ENCODE measurements at places on chromosomes 3 and 15. TPM values are rescaled to one million over a fixed set of nuclear protein-coding genes. Genes with fewer than 3 reads are reported as not detected.

Gene LIPC
- total RNA-seq, result 13.8 TPM

DNA sequence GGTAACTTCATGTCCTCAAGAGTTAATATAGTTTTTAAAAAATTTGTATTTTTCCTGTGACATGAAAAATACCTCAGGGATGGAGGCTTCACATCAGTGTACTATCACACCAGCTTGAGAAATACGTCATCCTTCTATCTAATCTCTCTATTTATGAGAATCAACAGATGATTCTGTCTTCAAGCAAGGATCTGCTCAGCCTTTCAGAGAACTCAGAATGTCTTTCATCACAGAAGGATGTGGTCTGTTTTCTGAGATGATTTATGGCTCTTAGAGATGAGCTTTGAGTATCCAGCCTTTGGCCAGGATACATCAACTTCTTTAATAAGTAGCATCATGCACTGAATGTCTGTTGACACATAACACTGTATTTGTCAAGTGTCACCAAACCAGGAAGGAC, 193.9 kb downstream of the DTWD1 start:
- H3K4me3 ChIP-seq, result no peak overlapping the region
- H3K27me3 ChIP-seq, result no peaks in the 10 kb centered on the region
- H3K27ac ChIP-seq, result no peak overlapping the region

- no peaks in the 10 kb centered on the region for H3K36me3 ChIP-seq
- H3K27me3 ChIP-seq, result no peaks in the 10 kb centered on the region
- H3K4me3 ChIP-seq, result peak overlapping the region; percentile 17
- H3K27ac ChIP-seq, result peak overlapping the region; percentile 73
Measured at GRCh38 chr3:42159147-42159546, 68.0 kb downstream of the TRAK1 start.

DNA sequence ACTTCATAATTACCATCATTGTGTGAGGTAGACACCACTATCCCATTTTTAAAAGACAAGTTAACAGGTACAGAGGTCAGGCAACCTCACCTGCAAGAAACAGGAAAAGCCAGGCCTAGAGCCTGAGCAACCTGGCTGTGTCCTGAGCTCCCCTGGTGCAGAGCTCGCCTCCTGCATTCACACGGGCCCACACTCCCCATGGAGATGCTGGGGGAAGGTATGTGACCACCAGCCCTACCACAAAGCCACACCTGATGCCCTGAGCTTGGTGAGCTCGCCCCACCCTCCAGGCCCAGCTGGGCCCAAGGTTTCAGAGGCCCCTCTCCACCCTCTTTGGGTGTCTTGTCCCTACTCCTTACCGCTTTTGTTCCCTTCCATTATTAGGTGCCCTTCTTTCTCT, 1.2 kb upstream of the EFCAB12 start:
- no peaks in the 10 kb centered on the region for H3K4me1 ChIP-seq
- H3K27me3 ChIP-seq, result no peaks in the 10 kb centered on the region
- no peak overlapping the region for H3K4me3 ChIP-seq
- no peak overlapping the region for H3K27ac ChIP-seq
- no peak for DNase-seq

DNA sequence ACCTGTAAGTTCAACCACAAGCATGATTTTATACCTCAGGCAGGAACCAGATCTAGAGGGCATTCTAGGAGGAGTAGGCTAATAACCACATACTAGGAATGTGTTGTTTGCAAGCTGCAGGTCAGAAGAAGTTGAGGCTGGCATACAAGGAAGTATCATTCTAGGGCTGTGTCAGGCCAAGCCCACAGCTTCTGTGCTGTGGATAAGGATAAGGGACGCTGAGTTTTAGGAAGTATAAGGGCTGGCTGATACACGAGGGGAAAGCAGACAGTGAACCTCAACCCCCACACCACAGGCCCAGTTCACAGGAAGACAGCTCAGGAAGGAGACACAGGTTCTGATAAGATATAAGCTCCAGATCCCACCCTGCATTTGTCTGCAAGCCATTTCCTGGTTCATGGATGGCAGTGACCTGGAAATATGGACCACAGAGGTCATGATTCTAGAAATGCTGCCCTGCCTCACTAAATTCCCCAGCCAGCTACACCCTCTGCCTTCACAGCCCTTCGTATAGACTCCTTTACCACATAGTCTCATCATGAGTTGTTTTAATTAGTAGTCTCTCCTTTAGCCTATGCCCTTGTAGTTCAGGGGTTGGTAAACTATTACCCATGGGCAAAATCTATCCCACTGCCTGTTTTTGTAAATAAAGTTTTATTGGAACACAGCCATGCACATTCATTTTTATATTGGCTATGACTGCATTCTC, 260.7 kb downstream of the OPA1 start:
- H3K36me3 ChIP-seq, result no peaks in the 10 kb centered on the region
- peaks cover 4% of the 10 kb centered on the region for H3K4me1 ChIP-seq
- peak overlapping the region; percentile 75 for H3K27ac ChIP-seq
- peak; percentile 54 for DNase-seq
- no peaks in the 10 kb centered on the region for H3K27me3 ChIP-seq
- no peak overlapping the region for H3K4me3 ChIP-seq

DNA sequence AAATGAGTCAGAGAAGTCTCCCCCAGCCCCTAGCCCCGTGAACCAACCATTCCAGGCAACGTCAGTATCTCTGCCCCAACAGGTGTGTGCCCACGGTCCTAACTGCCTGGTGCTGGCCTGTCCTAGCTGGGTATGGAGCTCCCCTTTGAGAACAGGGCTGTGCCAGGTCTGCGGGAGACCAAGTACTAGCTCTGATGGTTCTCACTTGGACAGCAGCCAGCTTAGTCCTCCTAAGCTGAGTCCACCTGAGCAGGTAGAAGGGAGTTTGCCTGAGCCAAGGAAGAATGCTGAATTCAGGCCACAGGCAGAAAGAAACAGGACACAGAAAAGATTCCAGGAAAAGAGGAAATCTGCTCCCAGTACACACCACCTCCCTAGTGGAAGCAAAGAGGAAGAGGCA, 33.1 kb upstream of the PARL start:
- no peak overlapping the region for H3K4me3 ChIP-seq
- H3K36me3 ChIP-seq, result no peaks in the 10 kb centered on the region
- DNase-seq, result no peak
- no peaks in the 10 kb centered on the region for H3K4me1 ChIP-seq

GRCh38 chr15:93897377-93897776, 334.0 kb upstream of the MCTP2 start:
- DNase-seq, result no peak
- no peaks in the 10 kb centered on the region for H3K27me3 ChIP-seq
- H3K36me3 ChIP-seq, result no peaks in the 10 kb centered on the region
- H3K27ac ChIP-seq, result no peak overlapping the region

Data from colonic mucosa (tissue), 4 donors.